ENCODE measurements at places on chromosomes 13 and 19.
A peak's percentile ranks its signal among the peaks of the same experiment; 100 is the strongest.

- DNase-seq: peak; percentile 70
Observed at GRCh38 chr13:48783181-48783630, 129.5 kb downstream of the CYSLTR2 start.

DNA sequence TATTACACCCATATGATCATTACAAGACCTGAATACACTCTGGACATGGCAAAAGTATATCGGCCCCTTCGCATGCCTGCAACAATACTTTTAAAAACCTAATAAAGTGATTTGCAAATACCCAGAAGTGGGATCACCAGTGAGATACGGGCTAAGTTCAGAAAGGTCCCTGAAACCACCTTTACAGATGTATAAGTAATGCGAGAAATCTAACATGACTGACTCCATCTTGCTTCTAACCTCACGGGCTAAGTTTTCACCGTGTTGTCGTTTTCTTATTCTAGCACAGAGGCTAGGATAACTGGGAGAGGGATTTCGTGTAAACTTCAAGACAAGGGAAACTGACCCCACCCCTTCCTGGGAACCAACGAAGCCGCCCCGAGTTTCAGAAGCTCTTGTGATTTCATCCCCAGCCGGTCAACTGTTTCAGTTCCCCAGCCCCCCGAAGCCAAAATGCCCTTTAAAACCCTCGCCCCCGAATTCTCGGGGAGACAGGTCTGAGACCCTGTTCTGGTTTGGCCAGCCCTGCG lies 703 bp downstream of the NEK3 start:
- peak; percentile 2 for DNase-seq

DNA sequence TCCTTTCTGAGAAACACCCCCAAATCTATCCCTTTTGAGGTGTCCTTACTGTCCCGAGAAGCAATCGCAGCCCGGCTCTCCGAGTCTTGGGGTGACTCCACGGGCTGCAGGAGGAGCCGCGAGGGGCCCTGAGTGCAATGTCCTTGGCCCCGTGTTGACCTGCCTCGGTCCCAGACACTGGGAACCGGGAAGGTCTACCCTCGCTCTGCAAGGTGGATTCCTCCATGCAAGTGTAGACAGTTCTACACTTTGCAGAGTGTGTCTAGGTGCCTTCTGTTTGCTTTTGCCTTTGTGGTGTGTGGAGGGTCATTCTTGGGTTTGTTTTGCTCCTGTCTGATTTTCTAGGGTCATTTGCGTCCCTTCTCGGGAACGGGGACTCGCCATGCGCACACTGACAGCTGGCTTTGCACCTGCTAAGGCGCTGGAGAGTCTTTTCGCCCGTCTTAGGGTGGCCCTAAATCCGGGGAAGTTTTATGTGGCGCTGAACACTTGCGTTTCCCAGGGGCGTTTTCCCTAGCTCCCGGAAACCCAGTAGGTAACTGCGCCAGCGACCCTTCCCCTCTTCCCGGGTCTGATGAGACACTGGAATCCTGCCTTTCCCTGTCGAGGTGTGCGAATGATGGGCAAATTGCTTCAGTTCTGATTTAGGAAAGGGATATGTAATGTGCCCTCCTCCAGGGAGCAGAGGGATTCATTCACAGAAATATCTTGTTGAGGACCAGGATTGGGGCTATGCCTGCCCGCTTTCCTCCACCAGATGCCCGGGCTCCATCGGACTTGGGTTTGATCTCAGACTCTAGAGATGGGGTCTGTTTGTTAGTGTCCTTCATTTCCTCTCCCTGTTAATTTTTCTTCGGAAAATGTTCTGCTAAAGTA lies 755 bp downstream of the SERTM1 start:
- no peak for DNase-seq

GRCh38 chr19:40576151-40576584 lies 505 bp upstream of the SHKBP1 start:
- DNase-seq: no peak

- no peak for DNase-seq
Observed at GRCh38 chr19:35006999-35007365, 6.9 kb downstream of the GRAMD1A start.

GRCh38 chr13:50200988-50201387 lies 185.7 kb downstream of the KCNRG start:
- no peak for DNase-seq

- no peak for DNase-seq
Observed at GRCh38 chr13:84784443-84785153, 902.3 kb upstream of the SLITRK1 start.

DNA sequence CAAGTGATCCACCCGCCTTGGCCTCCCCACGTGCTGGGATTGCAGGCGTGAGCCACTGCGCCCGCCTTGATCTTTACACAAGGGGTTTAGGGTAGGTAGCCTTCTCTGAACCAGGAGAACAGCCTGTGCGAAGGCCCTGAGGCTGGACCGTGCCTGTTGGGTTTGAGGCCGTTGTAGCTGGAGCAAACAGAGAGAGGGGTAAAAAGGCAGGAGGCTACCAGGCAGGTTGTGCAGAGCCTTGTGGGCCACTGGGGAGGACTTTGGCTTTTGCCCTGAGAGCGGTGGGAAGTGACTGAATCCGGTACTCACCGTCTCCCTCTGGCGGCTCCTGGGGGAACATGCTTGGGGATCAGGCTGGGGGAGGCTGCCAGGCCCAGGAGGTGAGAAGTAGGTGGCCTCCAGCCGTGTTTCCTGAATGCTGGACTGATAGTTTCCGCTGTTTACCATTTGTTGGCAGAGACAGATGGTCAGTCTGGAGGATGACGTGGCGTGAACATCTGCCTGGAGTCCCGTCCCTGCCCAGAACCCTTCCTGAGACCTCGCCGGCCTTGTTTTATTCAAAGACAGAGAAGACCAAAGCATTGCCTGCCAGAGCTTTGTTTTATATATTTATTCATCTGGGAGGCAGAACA lies 24.6 kb downstream of the SPC24 start:
- peak; percentile 77 for DNase-seq

DNA sequence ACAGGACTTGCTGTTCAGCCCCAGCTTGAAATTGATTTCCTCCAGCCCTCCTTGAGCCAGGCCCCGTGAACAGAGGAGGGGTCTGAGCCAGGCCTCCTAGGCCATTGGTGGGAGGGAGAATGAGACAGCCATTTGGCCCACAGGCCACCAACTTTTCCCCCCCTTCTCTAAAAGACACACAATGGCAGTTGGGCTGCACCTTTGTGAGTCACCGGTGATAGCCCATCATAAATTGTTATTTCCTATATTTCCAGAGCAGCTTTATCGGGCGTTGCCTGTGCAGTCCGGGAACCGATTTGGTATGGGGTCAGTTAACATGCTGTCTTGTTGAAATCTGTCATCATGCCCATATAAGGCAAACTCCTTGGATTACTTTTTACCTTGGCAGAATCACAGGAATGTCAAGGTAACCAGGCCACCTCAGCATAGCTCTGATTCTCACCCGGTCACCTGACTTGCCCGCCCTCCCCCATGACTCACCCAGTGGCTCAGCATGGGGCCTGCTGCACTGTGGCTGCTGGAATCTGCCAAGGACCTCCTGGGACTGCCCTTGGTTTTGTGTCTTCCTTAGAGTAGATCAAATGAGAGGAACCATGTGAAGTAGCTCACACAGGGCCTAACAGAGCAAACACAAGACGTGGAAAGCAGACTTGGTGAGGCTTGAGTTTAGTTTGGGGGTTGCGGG lies 36.1 kb downstream of the ACTN4 start:
- peak; percentile 99 for DNase-seq

- DNase-seq: peak; percentile 95
Observed at GRCh38 chr19:12139885-12140544, at the start of gene ZNF20. TSS of gene ZNF20 (minus strand) at chr19:12140350. CDS start at chr19:12140182, 168 bp downstream.

DNA sequence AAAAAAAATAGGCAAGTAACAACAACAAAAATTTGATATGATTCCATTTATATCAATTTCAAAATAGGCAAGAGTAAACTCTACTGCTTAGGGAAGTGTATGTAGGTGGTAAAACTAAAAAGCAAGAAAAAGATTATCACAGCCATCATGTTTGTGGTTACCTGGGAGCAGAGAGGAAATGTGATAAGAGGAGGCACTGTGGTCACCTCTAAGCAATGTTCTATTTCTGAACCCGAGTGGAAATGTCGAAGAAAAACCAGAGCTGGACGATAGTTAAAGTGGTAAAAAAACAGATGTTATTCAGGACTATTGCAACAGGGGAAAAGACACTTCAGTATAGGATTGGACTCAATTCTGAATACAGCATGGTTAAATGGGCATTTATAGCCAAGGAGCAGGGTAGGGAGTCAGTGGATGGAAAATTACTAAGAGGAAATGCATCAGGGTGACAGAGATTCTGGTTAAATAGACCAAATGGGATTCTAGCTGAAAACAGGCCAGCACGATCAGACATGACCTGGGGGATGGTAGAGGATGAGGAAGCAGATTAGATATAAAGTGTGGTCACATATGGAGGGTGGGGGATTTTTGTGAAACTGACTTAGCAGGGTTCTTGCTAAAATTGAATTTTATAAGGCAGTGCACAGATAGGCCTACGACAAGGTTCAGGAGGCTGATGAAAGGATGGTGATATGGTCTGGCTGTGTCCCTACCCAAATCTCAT lies 6.0 kb upstream of the TEX30 start:
- no peak for DNase-seq

DNA sequence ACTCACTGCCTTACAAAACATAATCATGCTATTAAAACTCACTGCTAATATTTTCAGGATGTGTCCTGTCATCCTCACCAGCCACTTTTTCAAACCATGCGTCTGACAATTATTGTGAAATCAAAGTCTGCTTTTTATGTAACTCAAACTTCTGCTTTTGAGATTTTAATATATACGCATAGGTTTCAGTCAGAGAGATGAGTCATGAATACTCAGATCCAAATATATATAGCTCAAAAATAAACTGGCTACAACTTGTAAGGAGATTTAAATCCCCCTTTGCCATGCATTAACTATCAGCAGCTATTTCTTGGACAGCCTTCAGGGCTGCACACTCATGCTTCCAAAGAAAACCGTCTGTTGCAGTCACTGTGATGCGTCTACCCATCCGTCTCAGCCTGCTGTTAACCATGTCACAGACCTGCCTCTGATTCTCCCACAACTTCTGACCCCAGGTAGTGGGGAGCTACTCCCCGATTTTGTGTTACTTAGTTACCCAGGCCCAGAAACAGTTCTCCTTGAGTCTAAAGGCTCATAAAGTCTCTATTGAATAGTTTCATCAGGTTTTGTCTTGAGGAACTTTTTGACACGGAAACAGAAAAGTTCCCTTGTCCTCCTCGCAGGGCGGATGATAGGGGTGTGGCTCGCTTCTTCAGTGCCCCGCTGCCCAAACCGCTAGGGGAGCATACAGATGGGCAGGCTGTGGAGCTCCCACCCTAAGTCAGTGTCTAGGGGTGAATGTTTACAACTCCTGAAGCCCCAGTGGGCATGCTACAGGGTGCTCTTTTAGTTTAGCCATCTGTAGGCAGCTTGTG lies 33.8 kb upstream of the SGCG start:
- no peak for DNase-seq

- no peak for DNase-seq
Observed at GRCh38 chr13:26538363-26539317, 18.8 kb upstream of the WASF3 start.

- DNase-seq: peak; percentile 88
Observed at GRCh38 chr19:1856698-1857603, 6.4 kb downstream of the KLF16 start.

GRCh38 chr13:100075700-100076587 lies 12.9 kb upstream of the PCCA start:
- DNase-seq: no peak

- no peak for DNase-seq
Observed at GRCh38 chr13:53206455-53206854, 177.8 kb downstream of the OLFM4 start.

GRCh38 chr13:21668732-21669275 lies 2.1 kb upstream of the FGF9 start:
- no peak for DNase-seq

GRCh38 chr13:47258384-47258783 lies 361.5 kb upstream of the HTR2A start:
- DNase-seq: no peak

DNA sequence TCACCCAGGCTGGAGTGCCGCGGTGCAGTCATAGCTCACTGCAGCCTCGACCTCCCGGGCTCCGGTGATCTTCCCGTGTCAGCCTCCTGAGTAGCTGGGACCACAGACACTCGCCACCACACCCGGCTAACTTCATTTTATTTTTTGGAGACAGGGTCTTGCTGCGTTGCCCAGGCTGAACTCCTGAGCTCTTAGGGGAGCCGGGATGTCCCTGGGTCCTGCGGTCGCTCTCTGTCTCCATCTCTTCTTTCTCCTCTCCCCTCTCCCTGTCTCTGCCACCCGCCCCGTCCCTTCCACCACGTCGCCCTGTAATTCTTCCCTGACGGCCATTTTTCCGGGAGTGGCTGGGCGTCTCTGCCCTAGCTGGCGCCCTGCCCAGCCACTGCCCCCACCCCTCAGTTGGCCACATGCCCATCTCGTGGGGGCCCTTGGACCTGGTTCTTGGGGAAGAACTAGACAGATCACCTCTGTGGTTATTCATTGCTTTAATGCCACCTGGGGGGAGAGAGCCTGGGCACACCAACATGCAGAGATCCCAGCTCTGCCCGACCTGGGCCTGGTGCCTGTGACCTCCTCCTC lies 18.9 kb downstream of the ARID3A start:
- DNase-seq: peak; percentile 59

- DNase-seq: no peak
Observed at GRCh38 chr19:42344336-42344893, 19.0 kb downstream of the MEGF8 start.

DNA sequence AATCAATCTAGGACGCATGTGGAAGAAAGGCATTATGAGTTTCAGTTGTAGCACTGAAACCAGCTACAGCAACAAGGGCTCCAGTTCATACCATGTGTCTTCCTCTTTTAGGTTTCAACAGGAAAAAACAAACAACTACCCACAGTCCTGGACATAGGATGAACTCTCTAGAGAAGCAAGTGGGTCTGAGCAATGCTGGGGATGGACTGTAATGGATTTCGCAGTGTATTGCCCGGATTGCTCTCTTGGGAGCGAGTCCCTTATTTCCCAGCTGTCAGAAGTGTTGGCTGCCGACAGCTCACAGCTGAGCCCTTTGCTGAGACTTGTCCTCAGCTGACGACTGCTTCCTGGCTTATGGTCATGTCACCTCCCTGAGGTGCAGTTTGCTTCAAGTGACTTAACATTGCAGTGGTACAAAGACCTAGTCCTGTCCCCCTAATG lies 12.1 kb upstream of the MYCBP2 start:
- DNase-seq: no peak

Measured in Calu3 (cell line).